Lung (tissue), 17 donors: ENCODE measurements at places on chromosomes 3 and 15.

DNA sequence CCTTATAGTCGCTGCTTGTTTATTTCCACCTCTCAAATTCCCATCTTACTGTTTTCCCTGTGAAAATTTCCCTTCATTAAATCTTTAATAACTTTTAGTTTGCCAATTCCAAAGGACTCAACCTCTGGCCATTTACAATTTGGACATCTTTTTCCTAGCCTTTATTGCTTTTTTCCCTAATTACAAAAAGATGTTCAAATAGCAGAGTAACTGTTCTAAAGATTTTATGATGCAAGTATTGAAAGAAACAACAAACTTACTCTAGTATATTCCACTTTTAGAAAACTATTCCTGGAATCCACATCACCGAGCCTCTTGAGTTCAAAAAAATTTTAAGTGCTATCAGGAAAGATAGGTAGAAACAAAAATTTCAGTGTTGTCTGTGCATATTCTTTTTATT lies 174.1 kb upstream of the UBE2E2 start:
- no peak for DNase-seq

- no peak for DNase-seq
Measured at GRCh38 chr3:151009981-151010380, 37.5 kb upstream of the CLRN1 start.

- no peak for DNase-seq
Measured at GRCh38 chr15:29554531-29554930, 267.7 kb downstream of the TJP1 start.

DNA sequence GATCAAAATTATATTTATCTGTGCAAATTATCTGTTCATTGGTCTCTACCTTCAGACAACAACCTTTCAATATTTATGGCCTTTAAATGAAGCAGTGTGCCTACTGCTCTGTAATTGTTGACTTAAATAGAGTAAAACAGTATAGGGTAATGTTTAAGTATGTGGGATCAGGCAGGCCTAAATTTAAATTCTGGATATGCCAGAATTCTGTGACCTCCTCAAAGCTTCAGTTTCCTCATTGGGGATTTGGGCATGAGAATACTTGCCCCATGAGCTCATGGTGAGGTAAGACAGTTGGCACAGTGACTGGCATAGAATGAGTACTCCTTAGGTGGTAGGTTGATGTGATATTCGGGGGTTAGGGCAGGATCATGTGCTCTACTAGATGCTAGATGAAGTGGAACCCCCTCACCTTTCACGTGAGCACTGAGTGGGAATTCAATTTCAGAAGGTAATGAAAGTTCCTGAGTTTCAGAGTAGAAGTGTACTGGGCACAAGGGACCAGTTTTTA lies 14.9 kb downstream of the ARL8B start:
- no peak for DNase-seq

DNA sequence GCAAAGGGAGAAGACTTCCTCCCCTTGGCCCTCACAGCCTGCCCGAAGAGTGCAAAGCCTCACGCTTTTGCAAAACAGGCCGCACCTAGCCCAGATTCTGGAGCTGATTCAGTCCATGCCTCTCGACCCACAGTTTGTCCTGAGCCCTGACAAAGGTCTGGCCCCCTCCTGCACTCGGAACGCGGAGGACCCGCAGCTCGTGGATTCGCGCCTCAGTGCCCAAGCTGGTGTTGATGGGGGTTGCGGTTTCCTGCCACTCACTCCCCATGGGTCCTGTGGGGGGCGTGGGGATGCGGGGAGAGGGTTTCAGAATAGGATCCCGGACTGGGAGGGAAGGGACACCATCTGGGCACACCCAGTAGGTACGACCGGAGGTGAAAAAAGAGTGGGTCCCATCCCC lies 594 bp upstream of the CRABP1 start:
- DNase-seq = no peak

- no peak for DNase-seq
Measured at GRCh38 chr15:66815318-66815717, 113.3 kb downstream of the SMAD6 start.

- DNase-seq = no peak
Measured at GRCh38 chr3:144189044-144189443, 217.4 kb downstream of the DIPK2A start.

- no peak for DNase-seq
Measured at GRCh38 chr3:26105261-26105660, 315.4 kb downstream of the OXSM start.

- no peak for DNase-seq
Measured at GRCh38 chr3:142802891-142803290, 79.1 kb downstream of the TRPC1 start.

DNA sequence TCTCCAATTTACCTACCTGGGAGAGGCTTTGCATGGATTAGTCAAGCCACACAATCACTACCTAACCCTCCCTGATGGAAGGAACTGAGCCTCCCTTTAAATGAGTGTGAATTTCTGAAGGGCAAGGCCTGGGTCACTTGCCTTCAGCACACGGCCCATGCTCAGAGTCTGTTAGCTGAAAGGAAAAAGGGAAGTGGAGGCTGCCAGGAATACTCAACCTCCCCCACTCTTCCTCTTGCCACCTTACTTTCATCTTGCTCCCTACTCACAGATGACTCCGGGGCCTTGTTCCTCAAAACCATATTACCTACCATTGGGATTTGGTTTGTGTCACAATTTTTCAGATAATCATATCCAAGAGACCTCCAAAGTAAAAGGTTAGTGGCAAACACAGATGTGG lies 220.0 kb downstream of the ABHD5 start:
- no peak for DNase-seq

GRCh38 chr15:33985287-33985686 lies 17.0 kb downstream of the CHRM5 start:
- no peak for DNase-seq

DNA sequence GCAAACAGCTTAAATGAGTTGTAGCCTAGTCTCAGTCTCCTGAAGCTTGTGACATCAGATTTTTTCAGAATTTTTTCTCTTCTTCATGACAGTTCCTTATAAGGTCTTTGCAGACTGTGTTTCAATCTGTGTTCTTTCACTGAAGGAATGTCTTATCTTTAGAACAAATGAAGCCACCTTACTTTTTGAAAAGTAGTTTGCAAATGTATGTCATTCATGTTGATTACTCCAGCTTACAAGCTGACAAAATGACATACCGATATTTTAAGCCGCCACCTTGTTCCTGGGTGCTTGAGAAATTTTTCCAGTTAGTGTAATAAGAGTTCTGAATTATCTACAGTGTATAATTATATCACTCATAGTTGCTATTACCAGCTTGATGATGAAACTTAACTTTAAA lies 57.0 kb downstream of the ASTE1 start:
- DNase-seq = no peak

GRCh38 chr3:41190509-41191284 lies 8.6 kb upstream of the CTNNB1 start:
- no peak for DNase-seq

DNA sequence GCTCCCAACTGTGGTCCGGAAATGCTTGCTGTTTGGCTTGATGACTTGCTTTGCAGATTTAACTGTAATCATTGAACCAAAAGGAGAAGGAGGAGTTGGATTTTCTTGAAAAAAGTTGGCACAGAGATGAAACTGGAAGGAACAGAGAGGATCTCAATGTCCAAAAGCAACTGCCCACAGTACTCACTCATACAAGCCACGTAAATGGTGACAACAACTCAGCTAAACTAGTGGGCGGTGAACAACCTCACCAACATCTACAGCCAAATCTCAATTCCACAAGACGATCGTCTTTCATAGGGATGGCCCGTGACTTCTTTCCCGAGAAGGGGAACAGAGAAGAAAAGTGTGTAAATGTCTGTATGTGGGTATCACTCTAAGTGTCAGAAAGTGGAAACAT lies 48.1 kb downstream of the MYO5C start:
- DNase-seq = no peak

DNA sequence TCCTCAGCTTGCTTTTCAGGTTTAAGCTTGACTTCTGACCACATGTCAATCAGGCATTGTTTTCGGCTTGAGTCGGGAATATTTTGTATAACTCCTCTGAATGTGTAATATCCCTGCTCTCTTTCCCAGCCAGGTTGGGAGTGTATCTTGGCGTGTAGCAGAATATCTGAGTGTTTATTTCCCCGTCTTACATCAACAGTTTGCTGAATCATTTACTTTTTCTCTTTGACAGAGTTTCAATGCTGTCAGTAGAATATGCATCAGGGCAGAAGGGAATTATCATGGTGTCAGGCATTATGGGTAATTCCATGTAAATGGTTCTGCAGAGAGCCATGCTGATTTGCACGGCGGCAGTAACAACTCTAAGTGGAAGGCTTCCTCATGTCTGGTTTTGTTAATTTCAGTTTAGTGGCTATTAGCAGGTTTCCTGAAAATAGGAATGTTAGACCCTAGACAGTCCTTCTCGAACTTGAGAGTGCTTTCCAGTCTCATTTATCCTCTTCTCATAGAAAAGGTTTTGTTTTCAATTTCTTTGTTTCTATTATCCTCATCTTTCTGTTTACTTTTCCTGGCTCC lies 566.3 kb downstream of the AGBL1 start:
- DNase-seq = no peak

DNA sequence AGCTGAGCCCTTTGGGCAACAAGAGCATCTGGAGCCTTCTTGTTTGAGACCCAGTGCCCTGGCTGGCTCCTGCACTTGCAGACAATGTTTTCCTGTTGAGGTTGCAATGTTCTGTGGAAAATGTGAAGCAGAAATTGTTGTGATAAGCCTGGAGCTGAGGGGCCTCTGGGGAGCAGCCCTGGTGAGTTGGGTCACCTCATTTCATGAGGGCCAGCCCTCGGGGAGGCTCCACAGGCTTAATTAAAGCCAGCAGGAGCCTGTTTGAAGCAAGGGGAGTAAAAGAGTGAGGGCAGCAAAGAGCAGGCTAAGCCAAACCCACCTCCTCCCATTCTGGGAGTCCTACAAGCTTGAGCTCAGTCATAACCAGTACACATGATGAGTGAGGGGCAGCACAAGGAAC lies 154.3 kb downstream of the ALDH1A2 start:
- DNase-seq = no peak

DNA sequence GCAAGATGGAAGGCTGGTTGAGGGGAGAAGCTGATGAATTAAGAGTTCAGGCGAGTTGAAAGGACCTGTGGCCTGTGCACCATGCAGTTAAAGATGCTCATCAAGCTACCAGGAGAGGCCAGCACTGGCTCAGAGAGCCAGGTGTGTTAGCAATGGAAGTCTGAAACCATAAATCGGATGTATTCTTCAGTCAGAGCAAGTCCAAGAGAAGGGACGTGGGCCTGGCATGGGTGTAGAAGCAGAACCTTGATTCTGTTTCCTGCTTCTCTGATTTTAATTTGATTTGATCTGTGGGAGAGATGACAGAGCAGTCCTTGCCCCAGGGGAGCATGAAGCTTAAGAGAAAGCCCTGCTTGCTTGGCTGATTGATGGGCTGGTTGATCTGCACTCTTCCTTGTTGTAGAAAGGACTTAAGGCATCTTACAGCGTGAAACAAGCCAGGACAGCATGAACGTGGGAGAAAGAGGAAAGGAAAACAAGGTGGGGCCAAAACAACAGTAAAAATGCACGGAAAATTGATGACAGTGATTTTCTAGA lies 10.9 kb downstream of the TM6SF1 start:
- no peak for DNase-seq

GRCh38 chr3:76669322-76669721 lies 370.6 kb upstream of the ROBO2 start:
- no peak for DNase-seq

- DNase-seq = no peak
Measured at GRCh38 chr15:48085591-48085930, 35.2 kb upstream of the SLC24A5 start.

DNA sequence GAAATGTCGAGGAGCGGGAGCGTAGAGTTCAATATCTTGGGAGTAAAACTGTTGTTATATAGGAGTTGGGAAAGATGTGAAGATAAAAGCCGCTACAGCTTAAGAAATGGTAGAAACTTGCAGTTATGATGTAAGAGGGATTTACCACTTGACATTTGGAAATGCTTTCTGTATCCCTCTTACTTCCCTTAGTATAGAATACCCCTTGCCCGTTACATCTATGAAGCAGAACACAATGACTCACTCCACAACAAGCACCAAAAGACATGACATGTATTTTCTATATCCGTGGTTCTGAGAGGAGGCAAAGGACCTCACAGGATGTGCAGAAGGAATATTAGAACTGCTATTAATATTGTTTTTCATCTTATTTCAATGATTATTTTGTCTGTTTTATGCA lies 254.2 kb upstream of the NR2F2 start:
- no peak for DNase-seq

DNA sequence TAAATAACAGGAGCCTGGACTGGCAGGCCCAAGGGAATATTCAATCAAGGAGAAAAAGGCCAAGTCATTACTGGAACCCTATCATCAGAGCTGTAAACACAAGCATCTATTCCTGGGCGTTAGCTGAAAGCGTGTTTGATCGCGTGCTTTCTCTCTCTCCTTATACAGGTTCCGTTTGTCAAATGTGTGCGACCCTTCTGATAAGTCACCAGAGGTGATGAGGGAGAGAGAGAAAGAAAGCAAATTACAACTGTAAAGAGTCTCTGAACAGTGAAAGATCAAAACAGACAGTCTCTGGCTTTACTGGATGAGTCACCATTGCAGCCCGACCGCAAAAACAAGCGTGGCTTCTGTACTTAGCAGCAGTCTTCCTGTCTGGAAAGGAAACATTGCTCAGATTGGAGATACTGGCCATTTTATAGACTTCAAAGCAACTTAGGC lies 39.5 kb upstream of the TPRG1 start:
- no peak for DNase-seq

- DNase-seq = no peak
Measured at GRCh38 chr3:49899815-49900214, 3.9 kb downstream of the MST1R start.

- DNase-seq = no peak
Measured at GRCh38 chr3:145058483-145058882, 1086.9 kb downstream of the DIPK2A start.

GRCh38 chr15:50773389-50773788 lies 7.9 kb upstream of the SPPL2A start:
- DNase-seq = no peak

- peak; percentile 82 for DNase-seq
Measured at GRCh38 chr15:40421246-40422157, 15.9 kb downstream of the IVD start.

DNA sequence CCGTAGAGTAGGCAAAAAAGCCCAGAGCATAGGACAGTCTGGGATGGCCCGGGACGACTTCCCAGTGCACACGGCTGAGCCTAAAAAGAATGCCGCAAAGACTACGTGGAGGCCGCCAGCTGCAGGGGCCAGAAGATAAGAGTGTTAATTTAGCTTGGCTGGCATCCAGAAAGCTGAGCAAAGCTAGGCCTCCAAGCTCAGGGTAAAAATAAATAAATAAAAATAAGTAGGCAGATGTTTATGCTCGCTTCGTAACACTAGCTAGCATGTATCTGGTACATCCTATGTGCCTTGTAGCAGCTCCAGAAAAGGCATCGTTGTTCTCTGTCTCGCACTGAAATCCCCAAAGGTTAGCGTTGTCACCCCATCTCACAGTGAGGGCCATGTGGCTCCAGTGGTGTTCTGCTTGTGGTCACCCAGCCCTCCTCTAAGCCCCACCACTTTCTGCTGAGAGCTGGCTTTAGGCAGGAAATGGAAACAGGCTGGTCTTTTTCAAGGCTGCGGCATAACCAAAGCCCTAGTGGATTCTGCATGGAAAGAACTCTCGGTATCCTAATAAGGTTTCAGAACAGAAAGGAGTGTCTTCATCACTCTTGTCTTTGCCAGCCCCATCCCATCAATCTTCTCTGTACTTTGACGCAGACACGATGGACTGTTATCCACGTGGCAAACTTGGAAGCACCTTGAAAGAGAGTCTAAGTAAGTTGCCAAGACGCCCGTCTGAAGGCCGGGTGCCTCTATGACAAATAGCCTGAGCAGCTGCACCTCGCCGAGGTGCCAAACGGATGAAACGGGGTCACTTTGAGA lies 58.1 kb upstream of the MEF2A start:
- DNase-seq = peak; percentile 86
